ENCODE measurements at places on chromosomes 7 and 10.

DNA sequence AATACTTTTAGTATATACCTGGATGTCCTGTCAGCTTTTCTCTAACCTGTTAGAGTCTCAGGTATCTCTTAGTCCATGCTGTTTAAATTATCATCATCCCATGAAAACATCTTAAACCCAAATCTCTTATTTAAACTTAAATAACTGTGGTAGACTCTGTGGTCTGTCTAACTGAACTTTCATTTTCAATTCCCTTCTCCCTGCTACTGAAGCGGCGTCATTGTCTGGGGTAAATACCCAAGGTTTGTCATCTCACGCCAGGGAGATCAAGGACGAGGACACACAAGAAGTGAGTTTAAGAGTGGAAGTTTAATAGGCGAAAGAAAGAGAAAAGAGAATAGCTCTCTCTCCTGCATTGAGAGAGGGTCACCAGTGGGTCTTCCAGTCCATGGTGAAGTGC lies 804.4 kb upstream of the CELF2 start:
- no peak for DNase-seq

DNA sequence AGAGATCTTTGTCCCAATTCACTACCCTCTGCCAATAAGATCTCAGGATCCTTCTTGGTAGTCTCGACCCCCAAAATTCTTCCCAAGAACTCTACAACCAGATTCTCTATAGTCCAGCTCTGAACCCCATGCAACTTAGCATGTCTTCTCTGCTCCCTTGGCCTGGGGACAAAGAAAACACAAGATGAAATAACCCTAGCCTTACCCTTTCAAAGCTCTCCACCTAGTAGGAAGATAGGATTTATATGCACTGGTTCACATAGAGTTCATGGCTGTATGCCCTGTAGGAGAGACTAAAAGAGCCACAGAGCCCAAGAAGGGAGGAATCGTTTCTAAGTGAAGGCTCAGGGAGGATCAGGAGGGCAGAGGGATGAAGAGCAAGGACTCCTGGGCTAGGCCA lies 96.1 kb downstream of the PPP1R3C start:
- DNase-seq, result no peak

DNA sequence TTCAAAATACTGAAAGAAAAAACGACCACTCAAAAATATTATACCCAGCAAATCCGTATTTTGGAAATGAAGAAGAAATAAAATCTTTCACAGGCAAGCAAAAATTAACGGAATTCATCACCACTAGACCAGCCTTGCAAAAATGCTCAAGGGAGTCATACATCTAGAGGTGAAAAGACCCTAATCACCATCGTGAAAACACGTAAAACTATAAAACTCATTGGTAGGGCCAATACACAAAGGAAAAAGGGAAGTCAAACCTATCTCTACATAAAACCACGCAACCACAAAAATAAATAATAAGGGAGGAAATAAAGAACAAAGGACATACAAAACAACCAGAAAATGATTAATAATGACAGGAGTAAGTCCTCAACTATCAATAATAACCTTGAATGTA lies 6.6 kb upstream of the AKR1B1 start:
- no peak for DNase-seq

GRCh38 chr10:80174641-80175395 lies 30.5 kb downstream of the ANXA11 start:
- no peak for DNase-seq

DNA sequence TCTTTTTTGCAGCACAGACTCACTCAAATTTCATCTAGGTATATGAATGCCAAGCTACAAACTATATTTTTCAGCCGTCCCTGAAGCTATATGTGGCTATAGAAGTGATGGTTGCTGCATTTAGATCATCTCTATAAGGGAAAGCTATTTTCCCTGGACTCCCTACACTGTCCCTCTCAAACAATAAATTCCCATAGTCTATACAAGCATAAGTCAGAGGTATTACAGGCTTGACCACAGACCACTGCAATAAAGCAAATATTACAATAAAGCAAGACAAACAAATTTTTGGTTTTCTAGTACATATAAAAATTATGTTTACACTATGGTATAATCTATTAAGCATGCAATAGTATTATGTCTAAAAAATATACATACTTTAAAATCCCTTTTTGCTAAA lies 1015.5 kb upstream of the LRRN3 start:
- no peak for DNase-seq

GRCh38 chr7:75638594-75639070 lies 100.1 kb downstream of the HIP1 start:
- peak; percentile 82 for DNase-seq

DNA sequence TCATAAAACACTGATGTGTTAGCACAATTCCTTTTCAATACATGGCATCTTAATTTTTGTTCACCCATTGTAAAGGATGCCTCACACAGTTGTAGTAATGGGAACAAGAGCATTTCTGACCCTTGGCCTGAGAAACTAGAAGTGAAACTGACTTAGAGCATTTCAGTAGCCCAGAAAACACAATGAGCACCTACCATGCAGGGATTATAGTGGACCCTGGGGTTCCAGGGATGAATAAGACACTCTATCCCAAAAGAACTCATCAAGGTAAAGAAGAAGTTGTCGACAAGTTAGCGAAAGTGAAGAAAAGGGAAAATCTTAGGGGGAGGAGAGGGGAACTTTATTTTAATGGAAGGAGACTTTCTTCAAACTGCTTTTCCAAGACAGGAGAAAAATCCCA lies 125.6 kb downstream of the NT5C2 start:
- DNase-seq, result no peak

DNA sequence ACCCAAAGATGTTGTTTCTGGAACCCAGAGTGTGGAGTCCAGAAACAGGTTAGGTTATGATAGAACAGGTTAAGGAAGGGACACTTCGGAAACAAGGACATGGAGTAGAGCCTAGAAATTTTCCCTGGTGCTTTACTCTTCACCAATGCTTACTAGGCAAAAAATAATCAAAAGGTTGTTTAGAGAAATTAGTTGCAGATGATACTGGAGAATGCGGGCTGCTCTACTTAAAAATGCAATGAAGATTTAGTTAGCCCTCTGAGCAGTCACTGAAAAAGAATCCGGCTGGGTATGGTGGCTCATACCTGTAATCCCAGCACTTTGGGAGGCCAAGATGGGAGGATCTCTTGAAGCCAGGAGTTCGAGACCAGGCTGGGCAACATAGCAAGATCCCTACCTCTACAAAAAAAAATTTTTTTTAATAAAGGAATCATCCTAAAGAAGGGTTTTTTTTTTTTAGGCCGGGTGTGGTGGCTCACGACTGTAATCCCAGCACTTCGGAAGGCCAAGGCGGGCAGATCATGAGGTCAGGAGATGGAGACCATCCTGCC lies 3.3 kb upstream of the UBE2H start:
- DNase-seq, result no peak

DNA sequence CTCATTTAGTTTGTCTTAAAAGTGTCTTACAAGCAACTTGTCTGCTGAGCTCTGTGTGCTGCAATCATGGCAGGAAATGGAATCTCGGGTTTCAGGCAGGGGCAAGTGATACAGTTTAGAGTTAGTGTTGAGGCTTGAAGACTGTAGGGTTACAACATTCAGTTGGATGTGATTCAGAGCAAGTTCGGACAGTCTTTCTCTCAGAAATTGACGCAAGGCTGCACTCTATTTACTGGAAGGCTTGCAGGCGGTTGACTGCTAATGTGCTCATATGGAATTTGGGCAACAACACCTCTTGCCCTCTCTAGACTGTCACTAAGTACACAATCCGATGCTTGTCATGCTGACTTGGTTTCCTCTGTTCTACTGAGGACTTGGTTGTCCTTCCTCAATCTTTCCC lies 161.7 kb upstream of the BMPER start:
- DNase-seq, result no peak

- peak; percentile 37 for DNase-seq
These were observed 6.7 kb upstream of the PAXIP1 start for GRCh38 chr7:155009570-155010157.

DNA sequence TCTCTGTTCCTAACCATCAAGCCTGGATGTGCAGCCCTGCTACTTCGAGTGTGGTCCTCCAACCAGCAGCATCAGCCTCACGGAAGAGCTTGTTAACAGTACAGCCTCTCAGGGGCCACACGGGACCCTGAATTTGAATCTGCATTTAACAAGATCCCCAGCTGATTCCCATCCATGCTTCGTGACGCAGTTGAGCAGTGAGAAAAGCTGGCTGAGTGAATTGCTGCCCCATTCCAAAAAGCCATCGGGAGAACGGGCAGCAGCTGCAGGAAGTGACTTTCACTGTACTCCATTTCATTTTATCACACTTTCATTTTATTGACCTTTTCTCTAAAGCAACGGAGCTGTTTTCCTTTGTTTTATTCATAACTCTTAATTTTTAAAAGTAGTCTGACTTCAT lies 22.5 kb downstream of the FAM171A1 start:
- DNase-seq, result no peak

- DNase-seq, result no peak
These were observed 131.4 kb downstream of the VIPR2 start for GRCh38 chr7:159013181-159013690.

DNA sequence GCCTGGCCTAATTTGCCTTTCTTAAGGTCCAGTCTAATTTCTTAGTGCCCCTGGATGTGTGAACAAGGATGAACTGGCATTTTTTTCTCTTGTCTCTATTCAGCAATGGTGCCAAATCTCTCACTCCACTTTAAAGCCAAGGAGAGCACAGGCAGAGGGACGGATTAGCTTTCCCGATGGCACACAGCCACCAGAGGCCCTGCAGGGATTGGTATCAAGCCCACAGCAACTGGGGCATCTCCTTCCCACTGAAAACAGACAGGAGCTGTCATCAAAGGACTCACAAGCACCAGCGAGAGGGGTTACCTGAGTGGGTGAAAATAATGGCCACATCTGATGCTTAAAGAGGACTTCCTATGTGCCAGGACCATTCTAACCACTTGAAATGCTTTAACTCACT lies 83.1 kb downstream of the ITIH5 start:
- DNase-seq, result no peak

DNA sequence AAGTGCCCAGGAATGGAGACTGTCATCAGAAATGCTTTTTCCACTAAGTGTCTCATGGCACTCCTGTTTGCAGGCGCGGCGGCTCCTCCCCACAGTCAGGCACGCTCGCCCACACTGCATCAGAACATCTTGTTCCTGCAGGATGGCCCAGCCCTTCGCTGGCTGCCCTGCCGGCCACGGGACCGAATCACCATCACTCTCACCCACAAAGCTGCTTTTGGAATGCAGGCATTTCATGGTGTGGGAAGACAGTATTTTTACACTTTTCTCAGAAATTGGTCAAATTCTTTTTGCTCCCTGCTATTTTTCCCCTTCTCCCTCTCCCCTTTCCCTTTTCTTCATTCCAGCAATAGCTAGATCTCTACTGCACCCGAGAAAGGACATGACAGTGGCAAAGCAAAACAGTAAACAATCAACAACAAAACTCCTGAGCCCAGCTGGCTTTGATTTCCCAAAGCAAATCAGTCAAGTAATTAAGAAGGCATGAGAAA lies 176.1 kb upstream of the TNS3 start:
- no peak for DNase-seq
